ENCODE measurements at places on chromosomes 5 and 9.

GRCh38 chr5:134975078-134975715, 7.5 kb downstream of the CATSPER3 start:
- DNase-seq, result no peak

DNA sequence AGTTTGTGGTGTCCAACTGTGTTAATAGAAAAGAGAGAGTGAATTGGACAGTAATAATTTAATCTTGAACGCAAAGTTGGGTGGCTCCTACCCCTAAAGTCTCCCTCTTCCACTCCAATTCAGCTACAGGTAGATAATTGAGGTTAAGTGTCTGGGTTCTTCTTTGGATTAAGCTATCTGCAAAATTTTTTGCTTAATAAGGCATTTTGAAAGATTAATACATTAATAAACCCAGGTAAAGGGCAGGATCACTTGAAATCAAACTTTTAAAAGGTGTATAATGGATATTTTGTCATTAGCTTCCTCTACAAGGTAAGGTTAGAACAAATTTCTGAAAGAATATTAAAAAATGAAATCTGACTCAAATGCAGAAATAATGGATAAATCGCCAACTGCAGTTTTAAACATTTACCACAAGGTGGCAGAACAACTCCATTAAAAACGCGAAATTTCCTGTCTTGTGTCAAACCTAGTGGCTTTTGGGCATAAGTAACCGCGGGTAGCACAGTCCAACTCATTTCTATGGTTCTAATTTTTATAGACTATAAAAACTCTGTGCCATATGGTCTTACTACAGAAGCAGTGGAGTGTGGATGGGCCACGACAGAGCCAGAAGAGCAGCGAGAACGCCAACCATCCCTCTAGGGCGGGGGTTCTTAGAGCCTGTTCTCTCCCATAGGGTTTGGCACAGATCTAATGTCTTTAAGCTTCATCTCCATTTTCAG, 276.5 kb downstream of the ARHGEF28 start:
- DNase-seq, result peak; percentile 69

- DNase-seq, result no peak
Observed at GRCh38 chr5:35685161-35685560, 67.5 kb downstream of the SPEF2 start.

DNA sequence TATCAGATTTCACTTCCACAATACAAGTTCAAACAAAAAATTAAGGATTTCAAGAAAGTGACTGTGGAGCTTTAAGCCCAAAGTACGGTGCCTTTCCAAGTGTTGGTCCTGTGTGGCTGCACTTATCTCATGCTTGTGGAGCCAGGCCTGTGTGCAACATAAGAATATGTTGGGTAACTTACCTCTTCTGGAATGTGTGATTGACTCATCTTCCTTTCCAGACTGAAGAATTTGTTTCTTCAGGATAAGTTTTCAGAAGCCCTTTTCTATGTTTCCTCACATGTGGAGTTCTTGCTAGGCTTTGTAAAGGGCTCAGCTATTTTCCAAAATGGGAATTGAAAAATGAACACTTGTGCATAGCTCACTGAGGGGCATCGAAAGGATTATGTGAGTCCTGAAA, 485.1 kb upstream of the PAPPA start:
- DNase-seq, result peak; percentile 85

- DNase-seq, result peak; percentile 99
Observed at GRCh38 chr5:149485655-149486615, 65.3 kb downstream of the CSNK1A1 start.

GRCh38 chr9:118761016-118761790, 608.0 kb downstream of the BRINP1 start:
- no peak for DNase-seq

- no peak for DNase-seq
Observed at GRCh38 chr5:1405121-1405520, 40.1 kb downstream of the SLC6A3 start.

DNA sequence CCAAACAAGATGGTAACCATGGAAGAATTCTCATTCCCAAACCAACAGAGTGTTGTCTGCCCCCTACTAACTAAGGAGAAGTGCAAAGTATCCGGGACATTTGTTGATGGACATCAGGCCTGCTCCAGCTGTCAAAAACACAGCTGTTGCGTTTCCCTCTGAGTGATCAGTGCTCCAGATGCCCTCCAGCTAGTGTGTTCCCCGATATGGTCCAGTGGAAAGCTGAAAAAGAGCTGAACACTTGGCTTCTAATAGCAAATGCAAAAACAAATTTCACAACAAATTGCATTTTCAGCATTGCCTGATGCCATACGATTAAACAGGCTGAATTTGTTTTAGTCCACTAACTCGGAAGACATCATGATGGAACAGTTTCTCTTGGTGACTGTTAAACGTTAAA, 1398.7 kb downstream of the PTPRD start:
- DNase-seq, result no peak

GRCh38 chr5:174622067-174622466, 102.3 kb upstream of the MSX2 start:
- DNase-seq, result no peak

- DNase-seq, result peak; percentile 51
Observed at GRCh38 chr9:123656565-123656964, 273.4 kb downstream of the DENND1A start.

DNA sequence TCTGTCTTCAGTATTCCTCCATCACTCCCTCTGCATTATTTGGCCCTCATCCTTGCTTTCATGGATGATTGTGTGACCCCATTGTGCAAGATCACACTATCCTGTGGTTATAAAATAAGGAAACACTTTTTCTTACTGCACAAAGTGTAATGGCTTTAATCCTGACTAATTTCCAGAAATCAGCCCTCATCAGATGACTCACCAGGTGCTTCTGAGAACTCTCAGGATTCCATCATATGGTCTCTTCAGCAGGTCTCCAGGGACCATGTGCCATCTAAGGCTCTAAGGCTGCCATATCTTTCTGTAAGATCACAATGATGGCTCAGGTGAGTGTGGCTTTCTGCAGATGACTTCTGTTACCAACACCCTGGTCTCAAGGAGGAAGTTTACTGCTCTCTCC, 27.3 kb upstream of the FER start:
- no peak for DNase-seq

- peak; percentile 60 for DNase-seq
Observed at GRCh38 chr5:179679014-179679674, 1.7 kb downstream of the CBY3 start.

DNA sequence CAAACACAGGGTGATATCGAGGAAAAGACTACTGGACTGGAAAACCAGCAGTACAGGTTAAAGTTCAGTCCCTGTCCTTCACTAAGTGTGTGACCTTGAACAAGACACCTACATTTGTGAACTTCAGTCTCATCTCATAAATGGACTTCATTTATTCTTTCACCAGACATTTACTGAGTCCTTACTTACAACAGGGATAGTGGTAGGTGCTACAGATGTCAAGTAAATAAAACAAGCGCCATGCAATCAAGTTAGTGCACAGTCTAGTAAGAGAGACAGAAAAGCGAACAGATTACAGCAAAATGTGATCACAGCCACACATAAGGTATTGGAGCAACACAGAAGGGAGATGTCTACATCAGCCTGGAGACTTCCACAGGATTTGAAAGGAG, 413.2 kb downstream of the ACTL7B start:
- no peak for DNase-seq

GRCh38 chr9:36868586-36869282, 165.3 kb downstream of the PAX5 start:
- no peak for DNase-seq

GRCh38 chr5:177607452-177608192, 7.7 kb downstream of the B4GALT7 start:
- peak; percentile 85 for DNase-seq

GRCh38 chr9:131333771-131334628, 44.5 kb downstream of the PLPP7 start:
- no peak for DNase-seq

GRCh38 chr5:91418158-91418557, 35.0 kb upstream of the ARRDC3 start:
- DNase-seq, result no peak

DNA sequence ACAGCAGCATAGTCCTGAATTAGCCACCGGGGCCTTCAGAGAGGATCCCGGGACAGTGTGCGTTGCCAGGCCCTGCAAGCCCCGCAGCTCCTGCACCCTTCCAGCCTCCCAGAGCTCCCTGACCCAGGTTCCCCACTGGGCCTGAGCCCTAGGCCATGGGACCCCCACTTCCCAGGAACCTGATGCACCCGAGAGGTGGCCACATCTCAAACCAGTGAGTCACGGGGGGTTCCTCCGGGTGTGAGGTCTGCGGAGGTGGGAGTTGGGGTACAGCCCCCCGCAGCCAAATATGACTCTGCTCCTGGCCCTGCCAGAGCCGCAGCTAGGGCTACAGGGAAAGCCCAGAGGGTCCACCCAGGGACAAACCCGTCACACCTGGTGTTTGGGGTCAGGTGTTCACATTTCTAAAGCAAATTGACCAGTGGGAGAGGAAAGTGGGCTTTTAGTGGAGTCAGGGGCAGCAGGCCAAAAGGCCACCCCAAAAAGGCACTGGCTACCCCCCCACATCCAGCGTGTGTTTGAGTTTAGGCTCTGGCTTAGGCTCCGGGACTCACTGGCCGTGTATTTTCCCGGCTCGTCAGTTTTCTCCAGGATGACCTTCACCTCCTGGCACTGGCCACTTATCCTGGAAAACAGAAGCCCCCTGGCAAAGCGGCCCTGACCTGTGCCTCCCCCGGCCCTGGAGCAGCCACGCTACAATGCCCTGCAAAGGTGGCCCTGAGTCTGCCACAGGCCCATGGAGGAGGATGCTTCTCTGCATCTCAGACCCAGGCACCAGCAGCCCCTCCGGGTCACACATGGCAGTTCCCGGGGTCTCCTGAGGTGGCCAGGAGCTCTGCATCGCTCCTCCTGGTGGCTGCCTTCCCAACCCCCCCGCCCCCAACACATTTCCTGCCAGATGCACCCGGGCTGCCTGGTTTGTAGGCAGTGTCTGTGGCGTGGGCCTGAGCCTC, 17.4 kb upstream of the OBP2B start:
- no peak for DNase-seq

DNA sequence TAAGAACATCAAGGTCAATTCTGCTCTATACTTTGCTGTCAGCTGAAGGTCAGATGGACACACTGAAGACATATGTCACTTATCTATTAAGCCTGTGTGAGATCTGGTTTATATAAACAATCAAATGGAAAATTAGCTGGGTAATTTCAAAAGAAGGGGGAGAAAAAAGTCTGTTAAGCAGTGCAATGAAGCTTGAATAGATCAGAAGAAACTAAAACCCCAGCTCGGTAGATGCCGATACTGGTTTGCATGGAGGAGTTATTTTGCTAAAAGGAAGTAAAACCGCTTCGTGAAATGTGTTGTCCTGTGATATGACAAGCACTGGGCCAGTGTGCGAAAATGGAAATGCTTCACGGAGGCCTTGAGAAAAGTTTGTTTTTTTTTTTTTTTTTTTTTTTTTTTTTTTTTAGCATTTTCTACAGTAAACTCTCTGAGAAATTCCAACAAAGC, 148.8 kb downstream of the MEF2C start:
- no peak for DNase-seq

- DNase-seq, result no peak
Observed at GRCh38 chr5:37212096-37212495, 37.1 kb downstream of the CPLANE1 start.

- DNase-seq, result peak; percentile 98
Observed at GRCh38 chr9:16030528-16031185, 477.8 kb downstream of the CCDC171 start.

- peak; percentile 39 for DNase-seq
Observed at GRCh38 chr9:4639420-4639819, 22.7 kb upstream of the PLPP6 start.

DNA sequence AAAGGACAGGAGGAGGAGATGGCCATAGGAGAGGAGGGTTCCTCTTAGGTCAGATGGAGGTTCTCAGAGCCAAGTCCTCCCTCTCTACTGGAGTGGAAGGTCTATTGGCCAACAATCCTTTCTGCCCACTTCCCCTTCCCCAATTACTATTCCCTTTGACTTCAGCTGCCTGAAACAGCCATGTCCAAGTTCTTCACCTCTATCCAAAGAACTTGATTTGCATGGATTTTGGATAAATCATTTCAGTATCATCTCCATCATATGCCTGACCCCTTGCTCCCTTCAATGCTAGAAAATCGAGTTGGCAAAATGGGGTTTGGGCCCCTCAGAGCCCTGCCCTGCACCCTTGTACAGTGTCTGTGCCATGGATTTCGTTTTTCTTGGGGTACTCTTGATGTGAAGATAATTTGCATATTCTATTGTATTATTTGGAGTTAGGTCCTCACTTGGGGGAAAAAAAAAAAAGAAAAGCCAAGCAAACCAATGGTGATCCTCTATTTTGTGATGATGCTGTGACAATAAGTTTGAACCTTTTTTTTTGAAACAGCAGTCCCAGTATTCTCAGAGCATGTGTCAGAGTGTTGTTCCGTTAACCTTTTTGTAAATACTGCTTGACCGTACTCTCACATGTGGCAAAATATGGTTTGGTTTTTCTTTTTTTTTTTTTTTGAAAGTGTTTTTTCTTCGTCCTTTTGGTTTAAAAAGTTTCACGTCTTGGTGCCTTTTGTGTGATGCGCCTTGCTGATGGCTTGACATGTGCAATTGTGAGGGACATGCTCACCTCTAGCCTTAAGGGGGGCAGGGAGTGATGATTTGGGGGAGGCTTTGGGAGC, 3.1 kb downstream of the EGR1 start:
- peak; percentile 30 for DNase-seq

DNA sequence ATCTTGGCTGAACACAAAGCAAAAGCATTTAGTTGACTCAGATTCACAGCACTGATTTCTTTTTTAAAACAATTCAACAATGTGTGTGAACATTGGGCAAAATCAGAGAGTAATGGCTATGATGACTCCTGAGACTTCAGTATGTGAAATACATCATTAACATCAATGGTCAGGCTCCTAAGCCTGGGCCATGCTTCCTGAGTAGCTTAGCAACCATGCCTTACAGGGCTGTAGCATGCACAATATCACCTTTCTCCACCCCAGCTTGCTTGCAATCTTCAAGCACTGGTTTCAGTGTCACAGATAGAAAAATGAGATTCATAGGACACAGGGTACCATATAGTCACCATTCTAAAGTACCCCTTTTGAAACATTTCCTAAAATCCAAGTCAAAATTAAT, 41.3 kb downstream of the MACROH2A1 start:
- no peak for DNase-seq

- no peak for DNase-seq
Observed at GRCh38 chr5:24480952-24481351, 163.8 kb downstream of the CDH10 start.

DNA sequence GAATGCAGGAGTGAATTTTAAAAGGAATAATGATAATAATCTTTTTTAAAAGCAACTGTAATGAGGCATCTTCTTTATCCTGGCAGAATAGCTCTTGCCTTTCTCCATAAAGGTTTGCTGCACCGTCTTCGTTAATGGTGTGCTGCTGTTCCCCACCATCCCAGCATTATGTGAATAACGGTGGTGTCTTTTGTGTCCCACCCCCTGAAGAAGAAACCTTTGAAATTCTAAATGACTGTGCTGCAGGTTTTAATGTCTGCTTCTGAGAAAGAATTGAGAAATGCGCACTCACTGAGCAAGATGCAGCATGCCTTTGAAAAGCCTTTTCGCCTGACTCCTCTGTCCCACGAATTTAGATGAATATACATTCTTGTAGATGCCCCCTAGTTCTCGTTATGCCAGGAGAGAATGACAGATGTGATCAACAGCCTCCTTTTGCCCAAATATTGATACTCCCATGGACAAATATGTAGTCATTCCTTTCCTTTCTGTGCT, 246.1 kb upstream of the ZNF462 start:
- no peak for DNase-seq

- peak; percentile 59 for DNase-seq
Observed at GRCh38 chr5:103587185-103587748, 24.7 kb upstream of the NUDT12 start.

- no peak for DNase-seq
Observed at GRCh38 chr5:124843596-124843899, 97.1 kb upstream of the ZNF608 start.

Measured in astrocyte of the spinal cord (primary cell).